Cardiac septum (tissue), 1 donor: ENCODE measurements at places on chromosomes 5 and 9. TPM values are rescaled to one million over a fixed set of nuclear protein-coding genes. Genes with fewer than 3 reads are reported as not detected.

The SLC30A5 gene
- 40.7 TPM for total RNA-seq

GRCh38 chr9:88537761-88538091 lies 2.7 kb downstream of the NXNL2 start:
- DNase-seq, result no peak

DNA sequence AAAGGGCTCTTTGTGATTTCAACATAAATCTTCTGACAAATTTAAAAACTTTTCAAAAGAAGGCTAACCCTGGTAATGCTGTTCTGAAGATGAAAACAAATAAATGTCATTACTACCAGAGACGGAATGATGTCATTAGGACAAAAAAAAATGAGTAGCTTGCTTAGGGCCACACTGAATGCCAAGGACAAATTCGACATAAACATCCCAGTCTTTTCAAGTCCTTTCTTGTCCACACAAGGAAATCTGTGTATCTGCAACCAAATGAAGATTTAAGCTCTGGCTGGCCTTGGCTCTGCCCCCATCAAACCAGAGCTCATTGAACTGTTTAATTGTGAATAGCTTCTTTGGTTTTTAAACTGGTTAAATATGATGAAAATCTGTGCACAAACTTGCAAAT lies 592.7 kb downstream of the TLE1 start:
- DNase-seq, result no peak

- no peak for DNase-seq
Observed at GRCh38 chr5:109038209-109038840, 290.6 kb downstream of the FER start.

- no peak for DNase-seq
Observed at GRCh38 chr9:107953556-107954125, 464.1 kb upstream of the KLF4 start.
